WTC11 (cell line): ENCODE measurements at places on chromosomes 11 and 22.

DNA sequence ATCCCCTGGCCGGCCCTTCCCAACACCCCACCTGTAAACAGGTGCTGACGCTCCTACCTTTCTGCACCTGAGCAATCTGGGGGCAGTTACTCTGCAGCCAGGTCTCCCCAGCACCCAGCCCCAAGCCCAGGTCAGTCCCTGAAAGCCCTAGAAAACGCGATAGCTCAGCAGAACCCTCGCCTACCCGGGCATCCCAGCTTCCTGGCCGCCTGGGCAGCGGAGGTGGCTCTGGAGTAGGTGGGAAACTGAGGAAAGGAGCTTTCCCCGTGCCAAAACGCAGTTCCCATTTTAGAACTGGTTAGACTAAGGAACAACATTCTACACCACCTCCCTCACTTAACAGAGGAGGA lies 445 bp downstream of the SYTL2 start:
- DNase-seq: peak; percentile 23

- no peak for DNase-seq
Measured at GRCh38 chr11:70532066-70532440, 133.7 kb downstream of the CTTN start.

DNA sequence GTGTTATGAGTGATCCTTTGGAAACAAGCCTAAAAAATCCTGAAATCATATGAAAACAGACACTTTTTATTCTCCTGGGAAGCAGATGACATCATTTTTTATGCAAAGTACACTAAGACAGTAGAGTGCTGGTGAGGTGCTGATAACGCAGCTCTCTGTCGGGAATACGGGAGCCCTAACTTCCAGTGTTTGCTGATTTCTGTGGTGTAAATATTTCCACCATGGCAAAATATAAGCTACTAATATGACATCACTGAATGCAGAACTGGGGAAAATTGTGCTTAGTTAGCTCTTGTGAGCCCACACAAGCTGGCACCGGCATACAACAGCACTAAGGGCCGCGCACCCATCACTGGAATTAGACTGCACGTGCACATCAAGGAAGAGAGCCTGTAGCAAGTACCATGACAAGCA lies 82.6 kb downstream of the FAM76B start:
- DNase-seq: no peak

- DNase-seq: no peak
Measured at GRCh38 chr11:61445516-61445915, 15.6 kb downstream of the SDHAF2 start.

DNA sequence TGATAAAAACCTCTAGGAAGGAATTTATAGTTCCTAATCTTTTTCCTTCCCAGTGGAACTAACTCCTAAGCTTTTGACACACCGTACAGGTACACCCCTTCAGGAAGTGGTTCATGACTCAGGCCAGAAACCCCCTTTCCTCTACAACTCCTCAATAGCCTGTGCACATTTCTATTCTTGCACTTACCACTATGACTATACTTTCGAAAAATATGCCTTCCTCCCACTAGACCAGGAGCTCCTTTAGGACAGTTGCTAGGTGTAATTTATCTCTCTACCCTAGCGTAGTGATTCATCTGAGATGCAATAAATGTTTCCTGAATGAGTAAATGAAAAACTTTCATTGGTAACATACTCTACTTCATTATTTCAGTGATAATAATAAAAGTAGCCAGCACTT lies 14.5 kb downstream of the MAP6 start:
- DNase-seq: no peak

- DNase-seq: no peak
Measured at GRCh38 chr22:28574159-28574788, 105.4 kb downstream of the TTC28 start.

DNA sequence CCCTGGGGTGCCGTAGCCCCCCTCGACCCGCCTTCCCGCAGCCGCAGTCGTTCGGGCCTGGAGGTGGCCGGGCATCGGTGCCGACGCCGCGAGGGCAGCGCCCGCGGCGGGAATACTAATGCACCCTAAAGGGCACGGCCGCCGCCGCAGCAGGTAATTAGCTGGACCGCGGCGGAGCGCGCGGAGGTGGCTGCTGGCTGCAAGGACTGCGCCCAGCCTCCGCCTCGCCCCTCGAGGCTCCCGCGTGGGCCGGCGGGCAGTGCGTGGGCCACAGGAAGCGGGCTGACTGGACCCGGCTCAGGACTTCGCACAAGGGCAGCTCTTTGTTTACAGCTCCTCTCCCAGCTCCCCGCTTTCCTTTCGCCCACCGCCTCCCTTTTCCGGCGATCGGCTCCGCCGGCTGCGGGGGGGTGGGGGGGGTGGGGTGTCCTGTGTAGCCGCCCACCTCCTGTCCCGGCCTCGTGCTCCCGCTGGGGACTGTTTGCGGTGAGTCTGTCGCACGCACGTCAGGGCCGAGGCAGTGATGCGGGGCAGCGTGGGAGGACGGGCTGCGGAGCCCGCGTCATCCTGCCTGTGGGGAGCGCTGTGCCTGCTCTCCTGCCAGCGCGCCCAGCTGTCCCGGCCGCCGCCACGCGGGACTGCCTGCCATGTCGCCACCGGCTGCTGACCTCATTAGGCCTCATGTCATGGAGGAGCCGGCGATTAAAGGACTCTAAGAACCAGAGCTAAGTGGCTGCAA lies 53.2 kb downstream of the GRIK4 start:
- DNase-seq: peak; percentile 38

- DNase-seq: no peak
Measured at GRCh38 chr11:133832991-133833897, 12.1 kb downstream of the SPATA19 start.

DNA sequence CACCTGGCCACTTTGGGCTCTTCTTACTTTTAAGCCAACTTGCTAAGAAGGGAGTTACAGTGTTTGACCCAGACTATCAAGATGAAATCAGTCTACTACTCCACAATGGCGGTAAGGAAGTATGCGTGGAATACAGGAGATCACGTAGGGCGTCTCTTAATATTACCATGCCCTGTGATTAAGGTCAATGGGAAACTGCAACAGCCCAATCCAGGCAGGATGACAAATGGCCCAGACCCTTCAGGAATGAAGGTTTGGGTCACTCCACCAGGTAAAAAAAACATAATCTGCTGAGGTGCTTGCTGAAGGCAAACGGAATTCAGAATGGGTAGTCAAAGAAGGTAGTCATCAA lies 1.0 kb upstream of the YPEL4 start:
- no peak for DNase-seq

- no peak for DNase-seq
Measured at GRCh38 chr22:30874431-30875370, 93.9 kb downstream of the MORC2 start.

GRCh38 chr11:40281052-40281580 lies 1178.3 kb downstream of the LRRC4C start:
- no peak for DNase-seq

GRCh38 chr22:30733181-30733631 lies 38.5 kb downstream of the OSBP2 start:
- DNase-seq: no peak

- DNase-seq: no peak
Measured at GRCh38 chr11:123740787-123741158, 687 bp downstream of the ZNF202 start.

DNA sequence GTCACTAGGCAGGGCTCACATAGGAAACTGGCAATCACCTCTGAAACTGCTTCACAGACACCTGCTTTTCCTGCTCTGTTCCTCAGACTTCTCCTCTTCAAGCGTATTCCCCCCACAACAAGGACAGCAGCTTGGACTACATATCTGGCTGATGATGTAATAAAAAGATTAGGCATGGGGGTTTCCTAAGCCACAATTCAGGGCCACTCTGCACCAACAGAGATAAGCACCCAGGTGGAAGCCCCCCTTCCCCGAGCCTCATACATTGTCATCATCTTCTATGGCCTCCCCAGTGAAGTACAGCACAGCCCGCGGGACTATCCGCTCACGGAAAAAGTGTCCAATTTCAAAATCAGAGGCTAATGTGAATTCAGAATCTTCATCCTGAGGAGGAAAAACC lies 25.0 kb upstream of the PHLDA2 start:
- no peak for DNase-seq

DNA sequence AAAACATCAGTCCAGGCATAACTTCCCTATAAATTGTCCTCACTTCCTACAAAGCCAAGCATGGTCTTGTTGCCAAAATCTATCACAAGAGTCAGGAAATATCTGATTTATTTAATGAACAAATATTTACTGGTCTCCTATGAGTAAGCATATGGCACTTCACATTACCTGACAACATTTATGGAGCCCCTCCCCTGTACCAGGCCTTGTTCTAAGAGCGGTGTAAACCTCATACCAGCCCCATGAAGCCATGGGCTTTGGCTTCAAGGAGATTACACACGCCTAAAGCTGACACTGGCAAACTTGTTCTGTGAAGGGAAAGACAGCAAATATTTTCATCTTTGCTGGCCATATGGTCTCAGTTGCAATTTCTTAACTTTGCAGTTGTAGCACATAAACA lies 43.0 kb upstream of the EIF3D start:
- no peak for DNase-seq

GRCh38 chr11:45113807-45114206 lies 32.6 kb upstream of the PRDM11 start:
- DNase-seq: no peak

- no peak for DNase-seq
Measured at GRCh38 chr11:47950396-47950795, 30.0 kb upstream of the PTPRJ start.

GRCh38 chr11:62241095-62241494 lies 944 bp upstream of the SCGB1D2 start:
- DNase-seq: no peak

- DNase-seq: no peak
Measured at GRCh38 chr22:44962741-44963454, 46.9 kb downstream of the PHF21B start.

DNA sequence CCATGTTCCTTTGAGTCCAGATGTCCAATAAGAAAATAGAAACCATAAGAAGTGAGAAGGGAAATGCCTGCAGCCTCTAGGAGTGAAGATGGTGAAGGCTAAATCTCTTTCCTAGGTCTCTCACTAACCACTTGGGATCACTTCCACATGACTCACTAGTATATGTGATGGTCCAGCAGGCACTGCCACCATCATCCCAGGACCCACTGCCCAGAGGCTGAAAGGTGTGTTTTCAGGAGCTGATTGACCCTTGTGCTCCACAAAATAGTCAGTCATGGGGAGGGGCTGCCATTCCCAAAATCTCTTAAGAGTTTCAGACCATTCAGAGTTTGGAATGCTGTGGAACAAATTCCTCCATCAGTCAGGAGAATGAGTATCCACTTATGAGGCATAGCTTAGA lies 22.9 kb downstream of the UBASH3B start:
- DNase-seq: no peak

- DNase-seq: no peak
Measured at GRCh38 chr11:34425867-34426266, 12.9 kb upstream of the CAT start.

DNA sequence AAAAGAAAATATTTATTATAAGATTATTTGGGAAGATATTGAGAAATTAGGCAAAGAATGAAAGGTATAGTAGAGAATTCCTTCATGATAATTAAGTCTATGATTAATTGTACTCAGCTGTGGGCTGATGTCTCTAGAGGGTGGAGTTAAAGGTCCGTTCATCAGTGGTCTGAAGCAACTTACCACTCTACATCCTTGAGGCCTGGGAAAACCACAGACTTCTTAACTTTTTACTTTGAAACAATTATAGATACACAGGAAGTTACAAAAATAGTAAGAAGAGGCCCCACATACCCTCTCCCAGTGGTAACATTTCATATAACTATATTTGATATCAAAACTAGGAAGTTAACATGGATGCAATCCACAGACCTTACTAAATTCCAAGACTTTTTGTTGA lies 167.0 kb upstream of the NECTIN1 start:
- no peak for DNase-seq

DNA sequence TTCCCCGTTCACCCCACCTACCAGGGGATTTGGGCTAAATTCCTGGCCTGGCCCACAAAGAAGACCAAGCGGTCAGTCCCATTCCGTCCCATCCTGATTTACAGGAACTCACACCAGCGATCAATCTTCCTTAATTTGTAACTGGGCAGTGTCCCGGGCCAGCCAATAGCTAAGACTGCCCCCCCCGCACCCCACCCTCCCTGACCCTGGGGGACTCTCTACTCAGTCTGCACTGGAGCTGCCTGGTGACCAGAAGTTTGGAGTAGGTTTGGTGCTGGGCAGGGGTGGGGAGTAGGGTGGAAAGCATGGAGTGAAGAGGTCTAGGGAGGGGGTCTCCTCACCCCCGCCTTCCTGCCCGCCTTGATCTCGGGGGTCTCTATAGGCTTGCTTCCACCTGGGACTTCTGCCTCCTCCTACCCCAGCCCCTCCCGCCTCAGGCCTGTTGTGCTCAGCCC lies at the start of gene SERPING1:
Gene SERPING1 (plus strand): TSS at position 225 of the 455 bp plus-strand sequence. CDS start 586 bp downstream, outside the sequence.
- no peak for DNase-seq

DNA sequence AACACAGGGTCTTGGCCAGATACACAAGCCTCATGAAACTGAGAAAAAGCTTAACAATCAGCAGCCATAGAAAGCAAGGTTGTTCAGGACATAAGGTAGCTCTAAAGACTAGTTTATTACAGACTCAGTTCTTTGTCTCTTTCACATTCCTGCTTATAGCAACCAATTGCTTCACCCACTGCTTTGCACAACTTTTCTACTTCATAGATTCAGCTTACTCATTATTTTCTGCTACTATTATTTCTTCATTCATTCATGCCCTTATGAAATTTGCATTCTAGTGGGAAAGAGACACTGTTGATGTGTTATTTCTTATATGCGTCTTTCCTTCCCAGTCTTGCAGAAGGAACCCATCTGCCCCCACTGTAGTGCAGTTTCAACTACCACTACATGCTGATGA lies 4.7 kb downstream of the CCDC34 start:
- no peak for DNase-seq
